A549 (cell line): ENCODE measurements at places on chromosomes 2 and 18.
A peak's percentile ranks its signal among the peaks of the same experiment; 100 is the strongest.

GRCh38 chr2:124810132-124810531, 785.0 kb downstream of the CNTNAP5 start:
- peak; percentile 37 for DNase-seq

GRCh38 chr2:196066291-196067087, 2.1 kb downstream of the DNAH7 start:
- DNase-seq: peak; percentile 42

- no peak for DNase-seq
Measured at GRCh38 chr2:189900726-189901125, 116.5 kb downstream of the PMS1 start.

- DNase-seq: peak; percentile 28
Measured at GRCh38 chr2:71934595-71935261, 212.9 kb downstream of the CYP26B1 start.

- no peak for DNase-seq
Measured at GRCh38 chr2:57711991-57712390, 334.6 kb upstream of the VRK2 start.

GRCh38 chr2:56318147-56318546, 134.4 kb downstream of the CCDC85A start:
- DNase-seq: no peak

GRCh38 chr2:12619975-12620374, 96.8 kb upstream of the TRIB2 start:
- DNase-seq: no peak

DNA sequence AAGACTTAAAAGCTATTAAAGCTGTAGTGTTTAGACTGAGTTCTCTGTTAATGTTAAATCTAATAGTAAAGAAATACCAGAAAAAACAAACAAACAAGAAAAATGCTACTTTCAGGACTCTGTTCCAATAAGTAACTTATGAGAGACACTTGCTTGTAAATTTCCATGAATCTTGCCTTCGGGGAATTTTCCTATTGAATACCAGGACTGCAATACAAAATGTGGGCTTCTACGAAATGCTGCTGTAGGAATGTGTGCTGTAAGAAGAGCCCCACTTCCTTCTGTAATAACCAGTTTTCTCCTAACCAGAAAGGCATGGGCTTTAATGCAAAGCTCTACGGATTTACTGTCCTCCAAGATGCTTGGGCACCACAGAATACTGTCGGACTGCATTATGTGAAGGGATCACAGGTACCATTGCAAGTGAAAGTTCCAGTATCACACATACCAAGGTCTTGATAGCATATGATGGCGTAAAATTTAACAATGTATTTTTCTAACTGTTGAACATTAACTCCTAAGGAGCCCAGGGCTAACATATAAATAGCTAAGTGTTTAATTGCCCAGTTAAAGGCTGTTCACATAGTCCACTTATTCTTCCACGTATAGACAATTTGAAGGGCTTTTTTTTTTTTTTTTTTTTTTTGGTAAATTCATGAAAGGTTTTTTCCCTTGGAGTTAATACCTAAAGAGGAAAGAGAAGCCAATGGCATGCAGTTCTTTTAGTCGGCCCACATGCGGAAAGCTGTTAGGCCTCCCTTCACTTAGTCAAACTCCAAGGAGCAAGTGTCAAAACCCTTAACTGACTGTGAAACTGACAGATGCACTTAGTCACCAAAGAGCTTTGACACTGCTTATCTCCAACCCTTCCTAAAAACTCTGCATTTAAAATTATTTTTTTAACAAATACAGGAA, 564.0 kb upstream of the POU3F3 start:
- no peak for DNase-seq

DNA sequence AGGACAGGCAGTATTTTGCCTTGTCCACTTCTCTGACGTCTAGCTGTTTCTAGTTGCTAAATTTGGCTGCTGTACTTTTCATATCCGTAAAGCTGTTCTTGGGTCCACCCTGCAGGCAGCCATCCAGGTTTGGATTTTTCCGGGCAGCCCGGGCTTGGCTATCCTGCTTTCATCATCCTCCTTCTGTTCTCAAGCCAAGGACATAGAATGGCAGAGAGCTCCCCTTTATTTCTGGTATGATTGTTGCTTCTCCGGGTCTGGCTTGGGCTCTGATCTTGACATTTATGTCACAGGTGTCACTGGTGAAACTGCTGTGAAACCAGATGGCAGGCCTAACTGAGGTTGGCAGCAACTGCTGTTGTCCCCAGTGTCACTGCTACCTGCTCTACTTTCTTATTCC, 35.5 kb downstream of the SCN2A start:
- no peak for DNase-seq

DNA sequence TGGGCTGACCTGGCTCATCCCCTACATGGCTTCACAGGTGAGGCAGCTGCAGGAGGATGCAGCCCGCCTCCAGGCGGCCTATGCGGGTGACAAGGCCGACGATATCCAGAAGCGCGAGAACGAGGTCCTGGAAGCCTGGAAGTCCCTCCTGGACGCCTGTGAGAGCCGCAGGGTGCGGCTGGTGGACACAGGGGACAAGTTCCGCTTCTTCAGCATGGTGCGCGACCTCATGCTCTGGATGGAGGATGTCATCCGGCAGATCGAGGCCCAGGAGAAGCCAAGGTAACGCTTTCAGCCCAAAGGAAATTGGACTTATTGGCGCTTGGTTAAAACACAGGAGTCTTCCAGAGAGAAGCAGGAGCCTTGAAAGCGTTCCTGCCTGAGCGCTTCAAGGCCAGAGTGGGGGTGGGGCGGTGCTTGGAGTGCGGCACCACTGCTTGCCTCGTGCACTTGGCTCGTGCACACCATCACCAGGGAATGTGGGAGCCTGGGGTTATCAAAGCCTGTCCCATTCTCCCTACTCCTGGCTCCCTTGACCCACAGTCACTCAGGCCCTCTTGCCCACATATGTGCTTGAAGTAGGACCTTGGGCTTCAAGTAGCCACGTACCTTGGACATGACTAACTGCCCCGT, 69.8 kb upstream of the EML6 start:
- no peak for DNase-seq

GRCh38 chr18:69397096-69397495, 3.6 kb upstream of the DOK6 start:
- DNase-seq: no peak

GRCh38 chr2:47174733-47175361, 19.7 kb upstream of the STPG4 start:
- peak; percentile 87 for DNase-seq

- DNase-seq: no peak
Measured at GRCh38 chr2:154140249-154141025, 268.7 kb downstream of the GALNT13 start.

DNA sequence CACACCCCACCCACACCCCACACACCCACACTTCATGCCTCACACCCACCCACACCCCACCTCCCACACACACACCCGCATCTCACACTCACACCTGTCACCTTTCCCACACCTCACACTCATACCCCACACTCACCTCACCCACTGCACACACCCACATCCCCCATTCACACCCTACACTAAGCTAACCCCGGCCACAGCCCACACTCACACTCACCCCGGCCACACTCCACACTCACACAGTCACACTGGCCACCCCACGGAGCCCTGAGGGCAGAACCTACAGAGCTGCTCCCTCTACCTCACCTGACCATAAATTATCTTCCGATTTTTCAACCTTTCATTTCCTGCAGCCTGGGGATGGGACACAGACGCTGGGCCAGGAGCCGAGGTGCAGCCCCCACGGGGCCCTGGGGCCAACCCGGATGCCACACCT, 241.3 kb downstream of the HDAC4 start:
- no peak for DNase-seq

- DNase-seq: no peak
Measured at GRCh38 chr2:177015356-177015923, 197.2 kb upstream of the HNRNPA3 start.

- peak; percentile 27 for DNase-seq
Measured at GRCh38 chr2:14632133-14632936, at the start of gene LRATD1. Gene LRATD1 (plus strand): TSS chr2:14632717. CDS start chr2:14633980, 1,263 bp downstream.

- DNase-seq: no peak
Measured at GRCh38 chr2:102498414-102498813, 25.4 kb downstream of the SLC9A4 start.

DNA sequence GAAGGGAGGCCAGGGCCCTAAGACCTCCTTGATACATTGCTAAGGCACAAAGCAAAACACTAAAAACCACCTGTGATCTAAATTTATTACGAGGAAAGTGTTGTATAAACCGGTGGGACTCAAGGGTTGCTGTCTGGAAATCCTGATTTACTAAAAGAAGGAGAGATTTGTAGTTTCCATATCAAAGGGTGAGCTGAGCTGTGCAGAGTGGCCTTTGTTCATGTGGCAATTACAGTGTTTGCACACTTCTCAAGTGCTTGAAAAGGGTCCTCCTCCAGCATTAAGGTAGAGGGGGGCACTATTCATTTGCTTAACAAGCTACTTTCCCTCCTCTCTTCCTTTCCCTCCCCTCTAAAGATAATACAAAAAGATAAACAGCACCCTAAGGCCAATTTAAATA, 30.5 kb upstream of the ITGA4 start:
- no peak for DNase-seq

DNA sequence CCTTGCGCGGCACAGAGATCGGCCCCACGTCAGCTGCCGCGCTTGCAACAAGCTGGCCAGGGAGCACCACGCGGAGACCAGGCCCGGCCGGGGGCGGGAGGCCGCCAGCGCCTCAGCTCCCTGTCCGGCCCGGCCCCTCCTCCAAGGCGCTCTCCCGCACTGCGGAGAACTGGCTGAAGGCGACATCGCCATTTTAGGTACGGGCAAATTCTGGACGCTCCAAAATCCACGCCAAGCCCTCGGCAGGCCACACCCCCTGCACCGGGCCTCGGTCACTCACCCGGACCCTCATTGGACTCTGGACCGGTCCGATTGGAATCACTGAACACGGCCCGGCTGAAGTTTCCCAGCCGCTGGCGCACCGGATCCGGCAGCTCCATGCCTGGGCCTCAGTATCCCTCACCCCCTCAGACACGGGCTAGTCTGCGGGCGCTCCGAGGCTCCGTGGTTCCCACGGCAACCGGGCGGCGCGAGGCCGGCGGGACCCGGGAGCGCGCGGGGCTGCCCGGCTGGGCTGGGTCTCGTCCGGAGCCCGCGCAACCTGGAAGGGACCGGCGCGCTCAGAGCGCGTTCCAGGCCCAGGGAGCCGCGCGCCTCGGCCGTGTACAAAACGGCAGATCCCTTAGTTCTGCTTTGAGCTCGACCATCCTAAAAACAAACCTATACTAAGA, at the start of gene TMEM17:
TSS of gene TMEM17 (minus strand) at position 446 of the 671 bp plus-strand sequence. CDS start at position 380, 66 bp downstream.
- peak; percentile 97 for DNase-seq

GRCh38 chr18:44946529-44947113, 265.9 kb downstream of the SETBP1 start:
- DNase-seq: no peak

- DNase-seq: no peak
Measured at GRCh38 chr2:10057231-10058107, 14.1 kb downstream of the KLF11 start.

- DNase-seq: peak; percentile 21
Measured at GRCh38 chr18:55097456-55098170, 138.4 kb upstream of the CCDC68 start.

- peak; percentile 74 for DNase-seq
Measured at GRCh38 chr2:120396861-120397811, 51.2 kb downstream of the INHBB start.
